ENCODE measurements at places on chromosomes 7 and 10. TPM values are rescaled to one million over a fixed set of nuclear protein-coding genes. Genes with fewer than 3 reads are reported as not detected.

- H3K27ac ChIP-seq: peak overlapping the region; percentile 14
- no peak overlapping the region for H3K4me3 ChIP-seq
- H3K36me3 ChIP-seq: no peaks in the 10 kb centered on the region
- H3K4me1 ChIP-seq: no peaks in the 10 kb centered on the region
- peak; percentile 69 for DNase-seq
Measured at GRCh38 chr7:90625562-90625961, 29.4 kb downstream of the CDK14 start.

Gene C10orf71
- total RNA-seq: not detected

- no peak overlapping the region for H3K4me3 ChIP-seq
- no peak for DNase-seq
- H3K27me3 ChIP-seq: no peaks in the 10 kb centered on the region
- H3K27ac ChIP-seq: no peak overlapping the region
Measured at GRCh38 chr7:12229046-12229445, 18.0 kb downstream of the TMEM106B start.

DNA sequence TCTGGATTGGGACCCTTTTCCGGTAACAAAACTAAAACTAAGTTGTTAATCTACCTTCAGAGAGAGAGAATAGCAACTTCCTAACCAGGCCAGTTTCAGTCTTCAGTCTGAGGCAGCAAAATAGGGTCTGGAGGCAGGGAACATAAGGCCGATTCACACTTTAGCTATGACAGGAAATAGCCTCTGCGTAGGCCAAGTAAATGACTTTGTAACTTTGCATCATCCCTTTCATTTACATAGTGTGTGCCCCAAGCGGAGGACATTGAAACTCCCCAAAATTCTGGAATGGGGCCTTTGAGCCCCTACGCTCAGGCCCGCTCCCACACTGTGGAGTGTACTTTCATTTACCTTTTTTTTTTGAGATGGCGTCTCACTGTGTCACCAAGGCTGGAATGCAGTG is 1.7 kb upstream of the UPP1 start:
- peaks cover 6% of the 10 kb centered on the region for H3K4me1 ChIP-seq
- H3K27me3 ChIP-seq: no peaks in the 10 kb centered on the region
- no peak overlapping the region for H3K4me3 ChIP-seq
- DNase-seq: no peak
- H3K27ac ChIP-seq: peak overlapping the region; percentile 88
